LNCaP clone FGC (cell line): ENCODE measurements at places on chromosomes 5 and 9.
A peak's percentile ranks its signal among the peaks of the same experiment; 100 is the strongest.

DNA sequence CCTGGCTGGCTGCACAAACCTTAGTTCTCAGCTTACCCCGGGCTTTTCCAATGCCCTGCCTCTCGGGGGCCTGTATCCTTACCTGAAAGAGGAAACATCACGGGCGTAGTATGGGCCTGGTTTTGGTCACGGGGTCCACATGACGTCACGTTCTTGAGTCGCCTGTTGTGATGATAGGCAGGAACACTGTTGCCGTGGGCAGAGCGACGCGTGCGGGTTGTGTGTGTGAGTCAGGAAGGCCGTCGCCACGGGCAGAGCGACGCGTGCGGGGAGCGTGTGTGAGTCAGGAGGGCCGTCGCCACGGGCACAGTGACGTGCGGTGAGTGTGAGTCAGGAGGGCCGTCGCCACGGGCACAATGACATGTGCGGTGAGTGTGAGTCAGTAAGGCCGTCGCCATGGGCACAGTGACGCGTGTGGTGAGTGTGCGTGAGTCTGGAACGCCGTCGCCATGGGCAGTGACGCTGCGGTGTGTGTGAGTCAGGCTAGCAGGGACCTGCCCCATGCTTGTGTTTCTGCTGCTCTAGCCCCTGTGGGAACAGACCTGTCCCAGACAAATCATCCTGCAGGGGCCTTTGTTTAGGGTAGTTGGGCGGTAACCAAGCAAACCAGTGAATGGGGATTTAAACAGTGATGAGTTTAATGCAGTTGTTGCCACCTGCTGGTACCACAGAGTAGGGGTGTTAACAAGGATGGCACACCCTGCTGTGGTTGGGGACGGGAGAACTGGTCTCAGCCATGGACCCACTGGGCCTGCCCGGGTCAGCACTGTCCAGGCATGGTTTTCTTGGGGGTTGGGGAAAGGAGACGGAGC is 19.8 kb downstream of the TRIP13 start:
- no peak for DNase-seq

- no peak for DNase-seq
These were observed 478.1 kb upstream of the NMUR2 start for GRCh38 chr5:152883066-152883775.

- no peak for DNase-seq
These were observed 198.8 kb downstream of the BNC2 start for GRCh38 chr9:16671591-16672137.

- no peak for DNase-seq
These were observed 986.5 kb downstream of the CDH18 start for GRCh38 chr5:19001539-19001938.

GRCh38 chr5:57171816-57172465 is 1.9 kb upstream of the GPBP1 start:
- DNase-seq: no peak

DNA sequence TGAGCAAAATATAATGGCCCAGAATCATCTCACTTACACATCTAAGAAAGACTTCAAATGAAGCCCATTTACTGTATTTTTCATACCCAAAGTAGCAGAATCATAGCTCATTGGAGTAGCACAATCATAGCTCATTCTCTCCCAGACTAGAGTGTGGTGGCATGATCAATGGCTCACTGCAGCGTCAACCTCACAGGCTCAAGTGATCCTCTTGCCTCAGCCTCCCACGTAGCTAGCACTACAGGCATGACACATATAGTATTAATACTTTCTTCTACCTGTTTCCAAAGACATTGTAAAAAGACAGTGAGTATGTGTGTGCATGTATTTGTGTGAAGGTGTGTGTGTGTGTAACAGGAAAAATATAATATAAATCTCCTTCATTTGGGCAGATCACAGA is 1247.9 kb upstream of the ACO1 start:
- no peak for DNase-seq

GRCh38 chr5:2732004-2732403 is 19.5 kb downstream of the IRX2 start:
- no peak for DNase-seq

DNA sequence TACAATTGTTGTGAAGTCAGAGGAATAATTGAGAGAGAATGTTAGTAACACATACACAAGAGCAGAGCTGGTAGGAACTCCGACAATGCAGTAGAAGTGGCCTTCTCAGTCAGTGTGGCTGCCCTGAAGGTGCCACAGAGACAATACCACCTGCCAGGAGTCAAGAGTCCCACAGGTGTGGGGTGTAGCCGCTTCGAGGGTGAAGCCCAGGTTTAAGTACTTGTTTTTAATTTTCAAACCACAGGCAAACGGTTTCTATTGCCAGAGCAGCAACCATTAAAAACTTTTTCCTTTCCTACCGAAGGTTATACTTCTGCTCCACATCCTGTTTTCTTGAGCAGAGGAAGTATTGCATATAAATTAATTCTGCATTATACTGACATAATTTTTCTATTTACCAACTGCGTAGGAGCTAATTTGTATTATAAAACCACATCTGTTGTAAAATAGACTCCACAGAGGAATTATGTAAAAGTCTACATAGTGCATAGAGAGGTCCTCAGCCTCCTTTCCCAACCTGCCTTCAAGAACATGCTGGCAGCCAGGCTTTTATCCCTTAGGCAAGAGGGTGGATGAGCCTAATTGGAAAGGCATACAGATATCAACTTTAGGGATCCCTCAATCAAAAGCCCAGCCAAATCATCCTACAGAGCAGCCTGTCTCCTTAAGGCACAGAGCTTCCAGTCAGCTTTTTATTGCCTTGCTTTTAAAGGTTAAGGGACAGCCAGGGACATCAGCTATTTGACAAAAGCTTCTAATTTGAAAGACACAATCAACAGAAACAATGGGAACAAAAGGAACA is 12.9 kb upstream of the ACTBL2 start:
- no peak for DNase-seq

GRCh38 chr5:68255305-68256120 is 40.0 kb downstream of the PIK3R1 start:
- DNase-seq: no peak

- DNase-seq: no peak
These were observed 545.6 kb downstream of the CAAP1 start for GRCh38 chr9:26346942-26347477.

- DNase-seq: no peak
These were observed 1285.8 kb upstream of the CDH9 start for GRCh38 chr5:28324174-28324573.

DNA sequence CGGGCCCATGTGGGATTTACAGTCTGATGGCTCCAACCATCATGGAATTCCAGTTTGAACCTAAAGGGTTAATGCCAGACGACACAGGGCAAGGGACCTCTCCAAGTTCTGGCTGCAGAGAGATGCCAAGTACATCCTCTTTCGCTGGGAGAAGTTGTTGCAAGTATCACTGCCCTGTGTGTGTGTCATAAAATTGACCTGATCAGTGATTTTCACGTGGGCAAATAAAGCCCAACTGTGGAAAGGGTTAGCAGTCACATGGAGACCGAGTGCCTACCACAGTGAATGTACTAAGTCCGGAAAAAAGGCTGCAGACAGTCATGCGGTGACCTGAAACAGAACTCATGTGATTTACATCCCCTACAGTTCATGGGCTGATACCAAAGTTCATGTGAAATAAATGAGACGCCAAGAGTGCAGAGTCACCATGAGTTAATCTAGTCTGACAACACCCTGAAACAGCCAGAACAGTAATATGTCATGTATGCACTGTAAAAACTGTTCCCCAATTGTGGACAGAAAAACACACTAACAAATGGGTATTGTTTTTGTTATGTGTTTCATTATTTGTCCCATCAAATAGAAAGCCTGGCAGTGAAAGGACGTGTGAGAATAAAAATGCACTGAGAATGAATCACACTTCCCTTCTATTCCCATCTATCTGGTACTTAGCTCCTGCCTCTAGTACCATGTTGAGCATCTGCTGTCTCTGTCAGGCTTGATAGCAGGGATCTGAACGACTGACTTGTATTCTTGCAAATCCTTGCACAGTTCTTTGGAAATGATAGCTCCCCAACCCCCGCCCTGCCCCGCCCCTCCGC is 115.7 kb downstream of the SUSD1 start:
- no peak for DNase-seq

GRCh38 chr5:170059221-170059620 is 46.5 kb upstream of the FOXI1 start:
- no peak for DNase-seq

DNA sequence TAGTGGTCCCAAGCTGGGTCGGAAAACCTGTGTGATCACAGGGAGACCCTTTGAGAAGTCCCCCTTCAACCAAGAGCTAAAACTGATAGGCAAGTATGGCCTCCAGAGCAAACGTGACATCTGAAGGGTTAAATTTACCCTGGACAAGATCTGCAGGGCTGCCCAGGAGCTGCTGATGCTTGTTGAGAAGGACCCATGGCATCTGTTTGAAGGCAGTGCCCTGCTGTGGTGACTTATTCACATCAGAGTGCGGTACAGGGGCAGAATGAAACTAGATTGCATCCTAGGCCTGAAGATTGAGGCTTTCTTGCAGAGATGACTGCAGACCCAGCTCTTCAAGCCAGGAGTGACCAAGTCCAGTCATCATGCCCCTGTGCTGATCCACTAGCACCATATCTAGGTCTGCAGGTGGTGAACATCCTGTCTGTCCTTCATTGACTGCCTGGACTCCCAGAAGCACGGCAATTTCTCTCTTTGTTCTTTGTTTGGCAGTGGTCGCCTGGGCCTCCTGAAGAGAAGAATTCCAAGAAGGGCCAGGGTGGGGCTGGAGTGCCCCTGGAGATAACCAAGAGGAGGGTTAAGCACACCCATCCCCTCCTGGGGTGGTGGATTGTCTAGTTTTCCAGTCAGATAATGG is 25.7 kb upstream of the CHD1 start:
- DNase-seq: no peak

DNA sequence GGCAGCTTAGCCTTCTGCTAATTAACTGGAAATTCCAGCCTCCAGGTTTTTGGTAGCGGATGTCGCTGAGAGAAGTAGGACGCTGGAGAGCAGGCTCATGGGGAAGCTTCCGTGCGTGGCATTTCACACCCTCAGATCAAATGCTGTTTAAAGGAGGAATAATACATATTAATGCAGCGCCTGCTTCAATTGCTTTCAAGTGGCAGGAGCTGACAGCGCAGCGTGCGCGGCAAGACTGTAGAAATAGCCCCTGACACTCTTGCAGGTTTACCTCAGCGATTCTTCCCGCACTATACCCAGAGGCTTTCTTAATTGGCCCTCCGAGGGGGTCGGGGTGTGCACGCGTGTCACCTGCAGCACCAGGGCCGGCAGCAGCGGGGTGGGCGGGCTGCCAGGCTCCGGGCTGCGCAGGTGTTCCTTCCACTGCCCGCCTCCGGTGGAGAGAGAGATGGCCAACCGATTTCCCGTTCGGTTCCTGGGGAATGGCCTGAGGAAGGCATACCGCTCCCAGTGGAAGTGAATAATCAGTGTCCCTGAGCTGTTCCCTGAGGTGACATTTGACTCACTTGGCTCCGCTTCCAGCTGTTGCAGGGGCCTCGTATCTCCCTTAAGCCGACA is 427.9 kb downstream of the KCTD16 start:
- DNase-seq: no peak

- DNase-seq: no peak
These were observed 141.5 kb downstream of the ADAMTS19 start for GRCh38 chr5:129601576-129601975.

GRCh38 chr5:14039576-14039975 is 95.1 kb upstream of the DNAH5 start:
- no peak for DNase-seq

DNA sequence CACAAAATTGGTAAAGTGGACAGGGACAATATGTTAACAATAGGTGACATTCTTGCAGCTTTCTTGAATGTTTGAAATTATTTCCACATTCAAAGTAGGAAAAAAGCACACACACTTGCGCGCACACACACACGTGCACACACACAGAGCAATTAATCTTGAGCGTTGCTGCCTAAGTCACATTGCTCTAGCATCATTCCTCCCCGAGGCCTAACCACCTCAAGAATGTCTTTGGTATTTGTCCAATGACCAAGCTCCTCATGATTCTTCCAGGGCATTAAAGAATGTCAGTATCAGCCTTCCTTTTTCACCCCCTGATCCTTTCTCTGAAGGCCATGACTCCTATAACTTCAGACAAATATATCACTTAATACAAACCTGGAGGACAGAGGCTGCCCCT is 198.1 kb downstream of the NPR3 start:
- DNase-seq: no peak

DNA sequence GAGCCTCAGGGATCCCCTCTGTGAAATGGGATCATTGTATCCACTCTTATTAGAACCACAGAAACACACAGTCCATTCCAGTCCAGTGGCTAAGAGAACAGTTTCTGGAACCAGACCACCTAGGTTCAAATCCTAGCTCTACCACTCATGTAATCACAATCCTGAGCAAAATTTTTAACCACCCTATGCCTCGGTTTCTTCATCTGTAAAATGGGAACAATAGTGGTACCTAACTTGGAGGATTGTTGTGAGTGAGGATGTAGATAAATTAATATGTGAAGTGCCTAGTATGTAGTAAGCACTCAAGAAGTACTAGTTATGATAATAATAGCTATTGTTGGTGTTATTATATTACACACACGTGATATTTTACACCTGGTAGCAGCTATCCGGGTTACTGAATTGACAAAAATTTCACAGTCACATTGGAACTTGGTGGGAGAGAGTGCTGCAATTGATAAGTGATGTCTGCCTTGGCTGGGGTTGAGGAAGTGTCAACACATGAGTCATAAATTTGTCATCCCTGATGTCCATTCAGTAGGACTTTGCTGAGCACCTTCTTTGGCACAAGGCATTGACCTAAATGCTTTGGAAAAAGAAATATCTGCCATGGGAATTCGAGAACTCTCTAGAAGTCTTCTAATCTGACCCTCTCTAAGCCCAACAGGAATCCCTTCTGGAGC is 68.4 kb downstream of the COL27A1 start:
- DNase-seq: peak; percentile 25

DNA sequence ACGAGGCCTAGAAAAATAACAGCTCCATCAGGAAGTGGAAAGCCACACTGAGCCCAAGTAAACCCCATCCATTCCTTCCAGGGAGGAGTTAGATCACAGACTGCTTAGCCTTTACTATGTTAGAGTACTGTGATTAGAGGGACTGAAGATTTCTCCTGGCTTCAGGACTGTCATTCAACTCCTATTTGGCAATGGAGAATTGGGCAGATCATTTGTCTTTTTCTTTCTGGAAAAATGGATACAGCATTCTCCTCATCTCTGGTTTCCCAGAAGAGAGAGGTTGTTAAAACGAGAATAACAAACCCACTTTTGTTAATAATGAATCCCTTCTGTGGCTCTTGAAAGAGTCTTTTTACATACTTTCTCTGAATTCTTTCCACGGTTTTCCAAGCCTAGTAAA is 150.4 kb downstream of the GABRB2 start:
- DNase-seq: no peak

DNA sequence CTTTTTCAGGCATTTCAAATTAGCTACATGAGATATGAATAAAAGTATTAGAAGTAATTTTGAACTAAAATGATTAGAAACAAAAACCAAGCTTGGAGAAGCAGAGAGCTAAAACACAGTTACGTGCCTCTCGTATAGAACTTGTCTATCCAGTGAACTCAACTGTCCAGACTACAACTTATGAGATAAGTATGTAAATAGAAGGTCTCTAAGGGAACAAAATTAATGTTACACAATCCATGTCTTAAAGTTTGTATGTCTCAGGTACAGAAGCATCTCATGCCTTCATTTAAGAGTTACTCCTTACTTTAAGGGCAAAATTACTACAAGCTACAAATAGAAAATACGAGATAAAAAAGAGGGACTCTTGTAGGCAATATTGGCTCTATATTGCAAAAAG is 316.8 kb downstream of the CETN3 start:
- DNase-seq: no peak

GRCh38 chr9:116264361-116264760 is 110.8 kb downstream of the PAPPA start:
- DNase-seq: no peak
